ENCODE measurements at places on chromosomes 2 and 18.

- DNase-seq = no peak
Observed at GRCh38 chr2:232884001-232884421, 13.9 kb downstream of the SNORC start.

- DNase-seq = peak; percentile 78
Observed at GRCh38 chr2:112630268-112630667, 15.5 kb upstream of the SLC20A1 start.

- no peak for DNase-seq
Observed at GRCh38 chr2:67320861-67321587, 76.1 kb upstream of the ETAA1 start.

GRCh38 chr2:236083934-236084333 lies 84.3 kb downstream of the GBX2 start:
- DNase-seq = no peak

GRCh38 chr2:196182439-196183171 lies 11.2 kb upstream of the STK17B start:
- no peak for DNase-seq

All from RPMI7951 (cell line).